Activated naive CD8-positive, alpha-beta T cell treated with anti-CD3 and anti-CD28 coated beads, Interleukin-2, amount 50 U/mL, for 16 hours (primary cell): ENCODE measurements at places on chromosomes 11 and 22.

DNA sequence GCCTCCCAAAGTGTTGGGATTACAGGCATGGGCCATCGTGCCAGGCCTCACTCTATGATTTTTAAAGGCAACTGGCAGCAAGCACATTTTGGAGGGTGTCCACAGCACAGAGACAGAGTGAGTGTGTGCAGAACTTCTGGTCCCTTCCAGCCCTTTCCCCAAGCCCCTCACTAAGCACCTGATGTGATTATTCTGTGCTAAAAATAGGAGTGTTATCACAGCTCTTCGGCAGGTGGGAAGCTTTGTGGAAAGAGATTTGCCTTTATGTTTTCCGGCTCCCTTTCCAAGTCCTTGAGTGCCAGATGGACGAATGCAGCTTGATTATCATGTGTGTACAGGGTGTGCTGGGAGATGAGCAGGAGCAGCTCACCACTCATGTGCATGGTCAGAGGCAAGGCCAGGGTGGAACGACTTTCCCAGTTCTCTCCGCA lies 310.8 kb downstream of the DDX10 start:
- DNase-seq = no peak

GRCh38 chr22:26364066-26365015 lies 64.7 kb upstream of the ASPHD2 start:
- DNase-seq = peak; percentile 6

DNA sequence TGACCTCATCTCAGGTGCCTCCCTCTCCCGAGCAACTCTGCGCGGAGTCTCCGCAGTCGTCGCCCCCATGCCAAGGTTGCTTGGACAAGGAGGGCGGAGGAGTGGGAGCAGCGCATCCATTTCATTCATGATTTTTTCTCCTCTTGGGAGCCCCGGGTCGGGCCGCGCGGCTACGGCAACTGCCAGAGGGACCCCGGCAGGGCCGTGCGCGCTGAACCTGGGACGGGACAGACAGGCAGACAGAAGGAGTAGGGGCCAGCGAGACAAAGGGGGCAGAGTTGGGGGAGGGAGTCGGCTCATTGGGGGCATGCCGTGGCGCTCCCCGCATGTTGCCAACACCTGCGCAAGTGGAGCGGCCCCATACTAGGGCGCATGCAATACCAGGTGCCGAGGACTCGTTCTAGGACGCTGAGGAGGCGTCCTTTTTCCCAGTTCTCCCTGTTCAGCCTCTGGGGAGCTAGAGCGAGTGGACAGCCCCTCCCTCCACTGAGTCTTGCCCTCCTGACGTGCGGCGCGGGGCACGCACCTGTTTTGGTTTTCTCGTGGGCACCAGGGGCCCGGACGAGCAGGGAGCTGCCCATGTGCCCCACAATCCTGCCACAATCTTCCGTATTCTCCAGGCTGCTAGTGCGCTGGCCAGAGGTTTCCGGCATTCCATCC lies 501 bp upstream of the PTPN5 start:
- no peak for DNase-seq

DNA sequence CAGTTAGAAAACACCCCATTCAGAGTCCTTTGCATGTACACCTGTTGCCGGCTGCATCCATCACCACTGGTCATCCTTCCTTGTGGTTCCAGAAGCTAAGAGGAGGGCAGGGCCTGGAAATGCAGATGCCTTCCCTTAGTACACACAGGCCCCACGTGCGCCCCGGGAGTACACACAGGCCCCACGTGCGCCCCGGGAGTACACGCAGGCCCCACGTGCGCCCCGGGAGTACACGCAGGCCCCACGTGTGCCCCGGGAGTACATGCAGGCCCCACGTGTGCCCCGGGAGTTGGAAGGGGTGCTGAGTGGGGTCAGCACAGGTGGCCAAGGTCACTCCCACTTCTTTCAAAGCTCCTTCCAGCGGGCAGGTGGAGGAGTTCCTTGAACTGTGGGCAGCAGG lies 1141.9 kb downstream of the BRD1 start:
- no peak for DNase-seq

DNA sequence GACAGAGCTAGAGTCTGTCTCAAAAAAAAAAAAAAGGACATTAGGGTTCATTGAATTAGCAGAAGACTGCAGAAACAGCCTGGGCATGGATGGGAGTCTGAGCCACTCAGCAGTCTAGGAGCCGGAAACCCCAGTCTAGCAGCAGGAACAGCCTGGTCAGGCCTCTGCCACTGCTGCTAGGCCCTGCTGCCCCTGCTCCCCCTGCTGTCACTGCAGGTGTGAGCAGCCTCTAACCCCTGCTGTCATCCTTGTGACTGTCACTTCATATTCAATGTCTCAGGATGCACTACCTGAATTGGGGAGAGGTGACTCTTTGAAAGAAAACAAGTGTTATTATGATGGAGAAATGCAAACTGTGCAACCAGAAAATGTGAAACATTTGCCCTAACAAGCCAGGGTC lies 7.0 kb upstream of the DDX17 start:
- no peak for DNase-seq

- no peak for DNase-seq
Measured at GRCh38 chr22:31229402-31230079, 17.4 kb downstream of the LIMK2 start.

GRCh38 chr11:118201966-118202365 lies 22.8 kb downstream of the JAML start:
- no peak for DNase-seq

DNA sequence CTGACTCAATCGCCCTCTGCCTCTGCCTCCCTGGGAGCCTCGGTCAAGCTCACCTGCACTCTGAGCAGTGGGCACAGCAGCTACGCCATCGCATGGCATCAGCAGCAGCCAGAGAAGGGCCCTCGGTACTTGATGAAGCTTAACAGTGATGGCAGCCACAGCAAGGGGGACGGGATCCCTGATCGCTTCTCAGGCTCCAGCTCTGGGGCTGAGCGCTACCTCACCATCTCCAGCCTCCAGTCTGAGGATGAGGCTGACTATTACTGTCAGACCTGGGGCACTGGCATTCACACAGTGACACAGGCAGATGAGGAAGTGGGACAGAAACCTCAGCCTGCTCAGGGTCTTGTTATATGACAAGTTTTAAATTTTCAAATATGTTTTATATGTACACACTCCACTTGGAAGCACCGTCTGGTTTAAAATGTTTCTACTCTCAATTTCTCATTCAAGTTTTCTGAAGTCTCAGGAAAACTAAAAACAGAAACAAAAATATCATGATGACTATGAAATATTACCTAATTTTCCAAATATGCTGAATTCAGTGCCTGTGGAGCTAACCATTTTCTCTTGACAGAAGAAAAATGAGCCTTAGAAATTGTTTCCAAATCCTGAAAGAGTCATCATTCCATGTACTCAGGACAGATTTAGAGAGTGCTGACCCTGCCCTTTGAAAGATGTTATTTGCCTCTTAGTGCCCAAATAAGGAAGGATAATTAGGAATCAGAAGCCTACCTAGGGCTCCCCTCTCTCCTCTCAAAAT lies 48.8 kb upstream of the TOP3B start:
- DNase-seq = no peak
